RKO (cell line): ENCODE measurements at places on chromosomes 3 and 15.

GRCh38 chr3:30847592-30847991 lies 46.9 kb downstream of the GADL1 start:
- DNase-seq: no peak

DNA sequence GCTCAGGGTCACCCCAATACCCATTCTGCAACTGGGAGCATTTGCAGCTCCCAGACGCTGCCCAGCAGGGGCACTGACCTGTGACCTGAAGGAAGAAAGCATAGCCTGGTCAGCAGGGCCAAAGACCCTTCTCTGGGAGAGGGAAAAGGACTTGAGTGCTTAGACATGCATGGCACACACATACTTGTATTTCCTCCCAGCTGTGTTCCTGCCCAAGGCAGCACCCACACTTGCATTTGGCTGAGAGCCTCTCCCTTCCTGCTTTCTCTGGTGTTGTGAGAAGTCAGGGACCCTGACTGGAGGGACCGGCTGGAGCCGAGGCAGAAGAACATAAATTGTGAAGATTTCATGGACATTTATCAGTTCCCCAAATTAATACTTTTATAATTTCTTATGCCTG lies 7.2 kb upstream of the LAMB2 start:
- no peak for DNase-seq

DNA sequence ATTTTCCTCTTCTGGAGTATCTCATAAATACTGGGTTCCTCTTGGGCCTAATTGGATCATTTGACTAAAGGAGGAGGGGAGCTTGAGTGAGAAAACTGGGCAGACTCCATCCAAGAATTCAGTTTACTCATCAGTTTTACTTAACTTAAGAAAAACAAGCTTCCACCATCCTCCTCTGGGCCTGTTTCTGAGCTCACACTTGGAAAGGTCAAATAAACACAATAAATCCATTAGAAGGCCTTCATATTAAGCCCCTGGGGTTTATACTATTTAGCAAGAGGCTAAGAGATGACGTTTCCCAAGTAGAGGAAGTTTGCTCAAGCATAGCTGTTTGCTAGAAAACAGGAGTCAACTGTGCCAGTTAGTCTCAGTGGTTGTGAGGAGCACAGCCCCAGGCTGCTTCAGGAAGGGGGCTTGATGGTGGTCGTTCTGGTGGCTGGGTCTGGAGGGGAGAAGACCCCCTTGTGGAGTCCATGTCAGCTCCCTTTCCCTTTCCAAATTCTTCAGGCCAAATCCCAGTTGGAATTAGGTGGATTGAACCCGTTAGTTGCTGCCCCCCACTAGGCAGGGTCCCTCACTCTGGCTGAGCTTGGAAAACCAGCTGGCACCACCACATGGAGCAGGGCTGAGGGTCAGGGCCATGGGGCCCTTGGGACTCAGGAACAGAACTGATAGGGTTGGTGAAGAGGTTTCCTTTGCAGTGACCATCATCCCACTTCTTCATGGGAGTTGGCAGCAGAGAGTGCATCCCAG lies 64.8 kb downstream of the SPSB4 start:
- DNase-seq: no peak

DNA sequence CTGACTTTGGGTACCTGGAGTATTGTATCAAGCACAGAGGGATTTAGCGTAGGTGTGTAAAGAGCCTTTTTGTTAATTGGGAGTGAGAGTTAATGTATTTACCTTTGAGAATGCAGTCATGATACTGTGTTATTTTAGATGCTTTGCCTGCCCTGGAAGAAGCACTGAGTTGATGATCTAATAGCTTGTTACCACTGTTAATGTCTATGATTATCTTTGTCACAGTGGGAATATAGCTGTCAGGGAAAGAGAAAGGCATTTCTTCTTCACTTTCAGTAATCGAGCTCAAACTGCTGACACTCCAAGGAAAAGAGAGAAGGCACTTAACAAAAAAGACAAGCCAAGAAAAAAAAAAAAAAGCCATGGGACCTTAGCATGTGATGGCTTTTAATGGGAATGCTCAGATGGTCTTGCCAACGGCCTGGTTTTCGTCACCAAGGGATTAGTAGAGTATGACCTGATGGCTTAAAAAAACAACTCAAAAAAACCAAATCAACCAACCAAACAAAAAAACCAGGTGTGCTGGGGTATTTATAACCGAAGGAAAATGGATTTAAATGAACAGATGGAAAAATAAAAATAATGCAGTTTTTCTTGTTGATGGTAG lies 387.4 kb downstream of the PTPRG start:
- DNase-seq: no peak

- no peak for DNase-seq
Measured at GRCh38 chr3:24375947-24376384, 118.7 kb downstream of the THRB start.

- no peak for DNase-seq
Measured at GRCh38 chr3:126554560-126555525, 3.9 kb downstream of the C3orf22 start.
